AML-193 (cell line): ENCODE measurements at places on chromosomes 2 and 18.
A peak's percentile ranks its signal among the peaks of the same experiment; 100 is the strongest.

- no peak for DNase-seq
Measured at GRCh38 chr2:224143526-224143925, 104.4 kb upstream of the SERPINE2 start.

- DNase-seq, result no peak
Measured at GRCh38 chr2:72148837-72149555, 1.3 kb upstream of the CYP26B1 start.

DNA sequence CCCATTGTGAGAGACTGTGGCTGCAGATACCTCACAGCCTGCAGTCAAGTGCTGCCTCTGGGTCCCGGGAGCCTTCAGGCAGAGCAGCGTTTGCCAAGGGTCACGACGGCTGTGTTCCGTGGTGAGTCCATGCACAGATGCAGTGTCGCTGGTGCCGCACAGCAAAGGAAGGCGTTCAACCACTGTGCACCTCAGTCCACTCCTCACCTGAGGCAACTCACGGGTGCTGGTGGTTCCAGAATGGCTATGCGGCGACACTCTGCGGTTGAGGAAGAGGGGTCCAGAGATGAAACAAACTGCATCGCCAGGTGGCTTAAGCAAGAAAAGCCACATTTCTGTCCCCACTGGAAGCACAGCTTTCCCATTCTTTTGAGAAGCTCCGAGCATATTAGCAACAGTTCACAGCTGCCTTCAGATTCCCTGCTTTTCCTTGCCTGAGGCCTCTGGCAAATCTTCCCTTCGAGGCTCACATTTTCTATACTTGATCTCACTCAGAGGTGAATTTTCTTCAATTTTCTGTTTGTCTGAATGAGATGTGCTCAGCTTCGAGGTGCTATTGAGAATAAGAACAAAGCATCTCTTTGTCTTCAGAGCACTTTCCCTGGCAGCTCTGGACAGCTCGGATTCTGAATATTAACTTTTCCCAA is 208.8 kb upstream of the TWIST2 start:
- DNase-seq, result no peak

DNA sequence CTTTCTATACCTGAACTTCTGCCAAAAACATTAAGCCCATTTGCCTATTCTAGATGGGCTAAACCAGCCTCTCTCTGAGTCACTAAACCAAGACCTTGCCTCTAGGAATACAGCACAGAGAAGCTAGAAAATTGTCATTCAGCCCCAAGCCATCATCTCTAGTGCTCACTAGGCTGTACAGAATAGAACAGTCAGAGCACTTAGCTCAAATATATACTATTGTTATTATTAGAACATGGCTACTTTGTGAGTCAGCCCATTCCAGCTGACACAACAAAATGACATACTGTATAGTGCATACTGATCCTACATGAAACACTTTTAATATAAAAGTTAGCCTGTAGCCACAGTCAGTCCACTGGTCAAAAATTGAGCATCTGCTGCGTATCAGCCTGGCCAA is 418.8 kb downstream of the NRXN1 start:
- DNase-seq, result no peak

- DNase-seq, result no peak
Measured at GRCh38 chr2:112614201-112614840, 29.9 kb downstream of the CHCHD5 start.

DNA sequence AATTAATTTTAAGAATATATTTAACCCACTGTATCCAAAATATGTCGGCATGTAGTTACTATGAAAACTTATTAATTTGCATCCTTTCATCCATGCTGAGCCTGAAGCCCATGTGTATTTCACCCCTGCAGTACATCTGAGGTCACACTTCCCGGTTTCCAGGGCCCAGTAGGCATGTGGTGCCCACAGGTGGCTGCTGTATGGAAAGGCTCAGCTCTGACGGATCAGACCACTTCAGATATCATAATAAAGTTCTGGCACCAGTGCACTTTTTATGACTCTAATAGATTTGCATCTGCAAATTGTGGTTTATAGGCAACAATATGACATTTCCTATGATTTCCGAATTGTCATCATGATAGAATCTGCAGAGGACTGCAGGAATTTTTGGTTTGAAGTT is 22.5 kb downstream of the SH3RF3 start:
- DNase-seq, result no peak

DNA sequence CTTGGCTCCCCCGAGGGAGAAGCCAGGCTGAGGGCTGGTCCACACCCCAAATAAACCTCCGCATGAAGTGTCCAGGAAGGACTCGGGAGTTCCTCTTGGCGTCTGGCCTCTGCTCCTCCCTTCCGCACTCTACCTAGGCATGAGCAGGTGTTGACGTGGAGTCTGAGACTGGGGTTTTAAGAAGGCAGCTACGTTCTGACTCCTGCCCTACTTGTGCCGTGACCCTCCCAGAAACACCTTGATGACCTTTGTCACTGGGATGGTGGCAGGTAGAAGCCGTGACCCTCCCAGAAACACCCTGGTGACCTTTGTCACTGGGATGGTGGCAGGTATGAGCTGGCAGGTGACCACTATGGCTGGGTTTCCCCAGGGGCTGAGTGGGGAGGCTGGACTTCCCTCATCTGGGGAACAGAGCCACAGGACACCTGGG is 54.8 kb downstream of the HS6ST1 start:
- DNase-seq, result no peak

GRCh38 chr2:215743066-215743465 is 270.3 kb downstream of the MREG start:
- DNase-seq, result no peak

DNA sequence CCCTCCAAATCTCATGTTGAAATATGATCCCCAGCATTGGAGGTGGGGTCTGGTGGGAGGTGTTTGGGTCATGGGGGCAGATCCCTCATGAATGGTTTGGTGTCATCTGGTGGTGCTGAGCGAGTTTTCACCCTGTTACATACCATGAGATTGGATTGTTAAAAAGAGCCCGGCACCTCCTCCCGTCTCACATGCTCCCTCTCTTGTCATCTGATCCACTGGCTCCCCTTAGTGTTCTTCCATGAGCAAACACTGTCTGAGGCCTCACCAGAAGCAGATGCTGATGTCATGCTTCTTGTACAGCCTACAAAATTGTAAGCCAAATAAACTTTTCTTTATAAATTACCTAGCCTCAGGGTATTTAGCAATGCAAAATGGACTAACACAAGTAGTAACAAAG is 405.0 kb upstream of the SLC39A10 start:
- DNase-seq, result no peak

- DNase-seq, result no peak
Measured at GRCh38 chr2:63737081-63737751, 104.5 kb upstream of the UGP2 start.

DNA sequence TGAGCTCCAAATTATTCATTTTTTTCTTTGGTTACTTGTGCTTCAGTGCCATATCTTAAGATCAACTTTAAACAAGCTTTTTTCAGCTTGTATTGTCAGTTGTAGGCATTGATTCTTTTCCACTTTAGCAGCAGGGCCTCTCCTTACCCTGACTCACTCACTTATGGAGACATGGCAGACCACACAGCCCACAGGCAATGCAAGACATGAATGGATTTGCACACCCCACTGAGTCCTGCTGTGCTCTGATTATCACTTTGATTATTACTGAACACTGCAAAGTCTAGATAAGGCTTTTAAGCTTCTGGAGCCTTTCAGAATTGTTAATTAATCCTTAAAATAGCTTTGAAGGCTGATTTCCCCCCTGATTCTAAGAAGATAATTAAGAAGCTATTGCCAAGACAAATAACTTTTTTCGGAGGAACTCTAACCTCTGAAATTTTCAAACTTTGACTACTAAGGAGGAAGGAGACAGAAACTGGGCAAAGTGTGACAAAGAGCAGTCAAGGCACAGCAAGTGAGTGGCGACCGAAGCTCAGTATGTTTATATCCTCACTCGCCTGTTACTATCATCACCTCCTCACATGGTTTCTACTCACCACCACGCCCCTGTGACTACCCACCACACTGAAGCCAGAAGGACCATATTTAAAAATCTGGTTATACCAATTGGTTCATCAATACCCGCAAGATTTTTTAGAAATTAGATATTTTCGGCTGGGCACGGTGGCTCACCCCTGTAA is 43.3 kb downstream of the CACNB4 start:
- DNase-seq, result no peak

DNA sequence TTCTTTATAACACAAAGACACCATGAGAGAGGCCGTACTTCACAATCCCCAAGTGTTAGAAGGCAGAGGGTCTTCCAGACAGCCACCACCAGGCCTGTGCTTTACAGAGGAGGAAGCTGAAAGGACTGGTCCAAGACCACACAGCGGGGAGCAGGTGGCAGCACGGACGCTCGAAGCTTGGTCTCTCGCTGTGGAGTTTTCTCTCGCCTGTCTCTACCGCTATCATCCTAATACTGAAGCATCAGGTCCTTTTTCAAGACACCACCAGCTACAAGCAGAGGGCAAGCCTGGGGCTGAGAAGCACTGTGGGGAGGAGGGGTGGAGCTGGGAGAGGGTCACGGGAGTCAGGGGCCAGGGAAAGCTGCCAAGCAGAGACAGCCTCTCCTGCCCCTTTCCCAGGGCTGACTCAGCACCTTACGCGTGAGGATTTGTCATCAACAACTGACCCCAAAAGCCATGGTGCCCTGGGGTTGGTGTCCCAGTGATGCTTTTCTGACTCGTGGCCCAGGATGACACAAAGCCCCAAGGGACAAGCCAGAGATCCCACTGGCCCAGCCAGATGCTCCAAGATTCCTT is 31.9 kb upstream of the FOSL2 start:
- no peak for DNase-seq

DNA sequence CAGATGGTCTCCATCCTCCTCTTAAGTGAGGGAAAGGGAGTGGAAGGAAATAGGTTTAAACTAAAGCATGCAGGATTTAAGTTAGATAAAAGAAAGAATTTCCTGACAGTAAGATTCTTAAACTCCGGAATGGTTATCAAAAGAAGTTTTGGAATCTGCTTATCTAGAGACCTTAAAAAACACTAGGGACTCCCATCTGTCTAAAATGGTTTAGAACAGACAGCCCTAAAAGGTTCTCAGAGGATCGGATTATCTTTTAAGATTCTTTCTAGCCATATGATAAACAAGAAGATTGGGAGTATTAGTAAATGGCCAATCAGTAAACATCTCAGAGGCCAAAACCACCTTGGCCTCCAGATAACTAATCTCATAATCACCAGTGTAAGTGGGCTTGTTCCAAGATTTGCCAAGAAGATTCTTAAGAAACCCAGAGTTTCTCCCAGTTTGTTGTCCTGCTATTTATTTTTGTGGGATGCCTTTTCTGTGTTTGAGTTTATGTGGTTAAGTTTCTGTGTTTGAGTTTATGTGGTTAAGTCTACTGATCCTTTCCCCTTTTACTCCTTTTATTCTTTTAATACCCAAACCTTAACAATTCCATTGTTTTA is 314.9 kb upstream of the NRP2 start:
- no peak for DNase-seq

DNA sequence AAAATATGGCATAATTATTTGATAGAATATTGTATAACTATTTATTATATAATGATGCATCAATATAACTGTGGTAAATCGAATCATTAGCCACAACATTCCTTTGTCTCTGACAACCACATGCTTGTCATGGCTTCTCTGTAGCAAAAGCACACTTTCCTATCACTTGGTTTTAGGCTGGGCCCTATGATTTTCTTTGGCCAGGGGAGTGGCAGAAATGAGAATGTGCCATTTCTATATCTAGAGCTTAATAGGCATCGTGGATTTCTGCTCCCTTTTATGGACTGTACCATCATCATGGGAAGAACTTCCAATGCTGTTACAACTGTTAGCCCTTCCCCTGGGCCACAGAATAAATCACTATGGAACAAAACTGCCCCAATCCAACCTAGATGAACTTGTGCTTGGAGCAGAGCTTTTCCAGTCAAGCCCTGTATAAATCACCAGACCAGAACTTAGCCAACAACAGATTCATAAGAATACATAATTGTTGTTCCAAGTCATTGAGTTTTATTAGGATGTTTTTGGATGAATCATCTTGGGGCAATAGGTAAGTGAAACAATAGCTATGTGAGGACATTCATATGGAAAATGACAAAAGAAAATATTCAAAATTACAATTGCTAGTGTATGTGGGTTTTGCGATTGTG is 715.8 kb downstream of the ERBB4 start:
- no peak for DNase-seq

DNA sequence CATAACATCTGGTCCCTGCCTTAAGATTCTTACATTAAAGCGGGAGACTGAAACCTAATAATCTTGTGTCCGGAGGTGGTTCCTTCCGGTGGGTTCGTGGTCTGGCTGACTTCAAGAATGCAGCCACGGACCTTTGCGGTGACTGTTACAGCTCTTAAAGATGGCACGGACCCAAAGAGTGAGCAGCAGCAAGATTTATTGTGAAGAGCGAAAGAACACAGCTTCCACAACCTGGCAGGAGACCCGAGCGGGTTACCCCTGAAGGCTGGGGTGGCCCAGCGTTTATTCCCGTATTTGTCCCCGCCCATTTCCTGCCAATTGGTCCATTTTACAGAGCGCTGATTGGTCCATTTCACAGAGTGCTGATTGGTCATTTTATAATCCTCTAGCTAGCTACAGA is 122.3 kb upstream of the SIX2 start:
- DNase-seq, result no peak

- no peak for DNase-seq
Measured at GRCh38 chr2:166365239-166365638, 10.5 kb downstream of the SCN9A start.

GRCh38 chr2:209790066-209790728 is 18.6 kb downstream of the UNC80 start:
- peak; percentile 39 for DNase-seq

- DNase-seq, result no peak
Measured at GRCh38 chr2:21251216-21251980, 127.6 kb downstream of the TDRD15 start.

- no peak for DNase-seq
Measured at GRCh38 chr2:12032398-12032797, 286.0 kb downstream of the LPIN1 start.

GRCh38 chr2:232473467-232473890 is 14.2 kb downstream of the ECEL1 start:
- DNase-seq, result no peak

DNA sequence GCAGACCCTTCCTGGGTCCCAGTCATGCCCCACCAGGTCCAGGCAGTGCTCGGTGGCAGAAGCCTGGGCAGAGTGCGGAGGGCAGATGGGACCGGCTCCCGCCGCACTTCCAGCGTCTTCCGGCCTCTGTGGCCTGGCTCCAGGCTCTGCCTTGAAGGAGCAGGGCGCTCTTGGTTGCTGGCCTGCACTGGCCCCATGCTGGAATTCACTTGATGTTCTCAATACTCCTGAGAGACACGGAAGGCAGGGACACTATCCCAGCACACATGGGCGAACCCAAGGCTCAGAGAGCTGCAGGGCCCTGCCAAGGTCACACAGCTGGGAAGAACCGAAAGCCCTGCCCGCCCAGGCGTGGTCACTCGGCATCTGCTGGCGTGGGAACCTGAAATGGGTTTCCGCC is 87.6 kb upstream of the ODC1 start:
- no peak for DNase-seq
